ENCODE measurements at places on chromosomes 16 and 17.

- DNase-seq, result no peak
Observed at GRCh38 chr16:28283173-28283572, 9.2 kb upstream of the SBK1 start.

DNA sequence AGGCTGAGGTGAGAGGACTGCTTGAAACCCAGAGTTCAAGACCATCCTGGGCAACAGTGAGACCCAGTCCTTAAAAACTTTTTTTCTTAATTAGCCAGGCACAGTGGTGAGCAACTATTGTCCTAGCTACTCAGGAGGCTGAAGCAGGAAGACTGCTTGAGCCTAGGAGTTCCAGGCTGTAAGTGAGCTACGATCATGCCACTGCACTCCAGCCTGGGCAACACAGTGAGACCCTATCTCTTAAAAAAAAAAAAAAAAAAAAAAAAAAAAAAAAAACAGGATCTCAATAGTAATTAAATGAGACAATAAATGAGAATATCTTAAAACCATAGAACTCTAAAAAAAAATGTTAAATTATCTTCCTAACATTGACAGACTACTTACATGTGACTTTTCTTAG lies 14.3 kb downstream of the SMURF2 start:
- no peak for DNase-seq

- peak; percentile 19 for DNase-seq
Observed at GRCh38 chr16:67164599-67165061, at the start of gene HSF4. Gene HSF4, plus strand, starts transcription at chr16:67164745. Its CDS starts 67 bp downstream, at chr16:67164812.

DNA sequence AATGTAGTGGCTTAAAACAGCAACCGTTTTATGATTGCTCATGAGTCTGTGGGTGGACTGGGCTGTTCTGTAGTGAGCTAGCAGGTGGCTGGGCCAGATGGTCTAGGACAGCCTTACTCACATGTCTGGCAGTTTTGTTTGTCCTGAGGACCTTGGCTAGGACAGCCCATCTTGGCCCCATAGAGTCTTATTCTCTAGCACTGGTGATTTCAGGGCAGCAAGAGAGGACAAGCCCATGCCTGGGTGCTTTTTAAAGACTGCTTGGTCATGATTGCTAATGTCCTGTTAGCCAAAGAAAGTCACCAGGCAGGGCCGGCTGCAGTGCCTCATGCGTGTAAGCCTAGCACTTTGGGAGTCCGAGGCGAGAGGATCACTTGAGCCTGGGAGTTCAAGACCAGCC lies 139.8 kb downstream of the KATNIP start:
- DNase-seq, result no peak

- no peak for DNase-seq
Observed at GRCh38 chr16:89166696-89167424, 4.7 kb upstream of the CDH15 start.

- no peak for DNase-seq
Observed at GRCh38 chr17:81108220-81108619, 57.1 kb upstream of the PVALEF start.

DNA sequence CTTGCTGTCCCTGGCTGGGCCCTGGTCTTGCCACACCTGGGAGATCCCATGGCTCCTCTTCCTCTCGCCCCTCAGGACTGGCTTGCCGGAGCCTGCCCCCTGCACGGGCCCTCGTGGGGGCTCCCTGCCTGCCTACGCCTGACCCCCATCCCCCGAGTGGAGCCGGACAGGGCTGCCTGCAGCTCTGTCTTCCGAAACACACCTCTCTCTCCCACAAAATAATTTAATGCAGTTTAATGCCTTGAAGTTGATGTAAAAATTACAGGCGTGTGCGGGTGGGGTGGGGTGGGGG lies 22.4 kb upstream of the SLC38A10 start:
- DNase-seq, result no peak

GRCh38 chr16:20624205-20624604 lies 48.0 kb upstream of the ACSM2B start:
- no peak for DNase-seq

DNA sequence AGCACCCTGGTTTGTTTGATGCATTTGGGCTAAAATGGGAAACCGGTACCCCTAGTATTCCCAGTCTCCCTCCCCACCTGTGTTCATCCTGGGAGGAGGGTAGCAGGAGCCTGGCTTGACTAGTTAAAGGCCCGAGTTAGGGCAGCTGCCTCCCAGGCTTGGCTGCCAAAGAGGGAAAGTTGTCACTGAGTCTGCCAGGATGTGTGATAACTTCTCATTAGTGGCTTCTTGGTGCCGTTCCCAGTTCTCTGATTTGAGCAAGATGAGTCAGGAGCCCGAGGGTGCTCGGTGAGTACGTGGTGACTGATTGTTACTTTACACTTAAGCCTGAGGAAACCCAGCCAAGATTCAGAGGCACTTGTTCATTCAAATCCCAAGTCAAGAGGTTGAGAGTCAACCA lies 2.5 kb downstream of the KRT32 start:
- no peak for DNase-seq

DNA sequence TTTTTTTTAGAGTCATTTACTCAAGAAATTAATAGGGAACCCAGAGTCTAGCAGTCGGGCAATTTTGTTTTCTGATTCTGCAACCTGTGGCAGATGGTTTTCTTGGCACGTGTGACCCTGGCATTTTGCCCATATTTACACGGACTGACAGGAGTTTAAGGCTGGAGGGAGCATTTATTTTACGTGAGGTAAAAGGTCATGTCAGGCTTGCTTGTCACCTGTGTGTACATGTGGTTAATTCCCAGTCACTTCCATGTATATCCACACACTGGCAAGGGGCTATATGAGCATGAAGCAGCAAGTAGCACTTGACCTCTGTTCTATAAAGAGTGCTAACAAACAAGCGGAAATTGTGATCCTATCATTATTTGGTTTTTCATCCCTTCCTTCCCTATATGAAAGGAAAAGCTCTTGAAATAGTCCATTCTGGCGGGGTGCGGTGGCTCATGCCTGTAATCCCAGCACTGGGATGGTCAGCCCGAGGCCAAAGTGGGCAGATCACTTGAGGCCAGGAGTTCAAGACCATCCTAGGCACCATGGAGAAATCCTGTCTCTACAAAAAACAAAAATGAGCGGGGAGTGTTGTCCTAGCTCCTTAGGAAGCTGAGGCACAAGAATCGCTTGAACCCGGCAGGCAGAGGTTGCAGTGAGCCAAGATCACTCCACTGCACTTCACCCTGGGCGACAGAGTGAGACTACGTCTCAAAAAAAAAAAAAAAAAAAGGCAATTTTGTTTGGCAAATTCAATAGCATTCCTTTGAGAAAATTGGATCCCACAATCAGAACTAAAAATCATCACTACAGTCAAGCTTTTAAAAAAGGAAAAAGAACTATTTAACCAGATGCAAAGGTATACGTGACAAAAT lies 2.1 kb downstream of the SPAG9 start:
- peak; percentile 94 for DNase-seq

- DNase-seq, result no peak
Observed at GRCh38 chr16:50202926-50203624, 50.0 kb downstream of the TENT4B start.

- DNase-seq, result no peak
Observed at GRCh38 chr17:71735893-71736292, 384.9 kb upstream of the SOX9 start.

GRCh38 chr17:57899391-57899790 lies 49.5 kb upstream of the MRPS23 start:
- no peak for DNase-seq

DNA sequence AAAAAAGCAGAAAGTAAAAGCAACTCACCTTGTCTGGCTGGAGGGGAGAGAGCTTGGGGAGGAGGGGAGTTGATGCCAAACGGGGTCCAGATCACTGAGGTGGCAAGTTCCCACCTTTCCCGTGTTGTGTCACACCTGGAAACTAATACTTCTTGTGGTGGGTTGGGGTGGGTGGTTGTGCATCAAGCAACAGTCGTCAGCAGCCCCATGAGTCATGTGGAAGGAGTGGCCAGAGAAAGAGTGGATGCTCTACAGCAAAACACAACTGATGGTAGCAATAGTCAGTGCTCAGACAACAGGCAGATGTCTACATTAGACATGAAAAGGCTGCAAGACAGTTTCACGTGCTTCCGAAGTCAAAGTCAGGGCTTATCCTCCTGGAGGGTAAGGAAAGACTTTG lies 35.4 kb downstream of the ARSG start:
- DNase-seq, result no peak

- no peak for DNase-seq
Observed at GRCh38 chr17:78922816-78923498, 2.2 kb downstream of the TIMP2 start.

DNA sequence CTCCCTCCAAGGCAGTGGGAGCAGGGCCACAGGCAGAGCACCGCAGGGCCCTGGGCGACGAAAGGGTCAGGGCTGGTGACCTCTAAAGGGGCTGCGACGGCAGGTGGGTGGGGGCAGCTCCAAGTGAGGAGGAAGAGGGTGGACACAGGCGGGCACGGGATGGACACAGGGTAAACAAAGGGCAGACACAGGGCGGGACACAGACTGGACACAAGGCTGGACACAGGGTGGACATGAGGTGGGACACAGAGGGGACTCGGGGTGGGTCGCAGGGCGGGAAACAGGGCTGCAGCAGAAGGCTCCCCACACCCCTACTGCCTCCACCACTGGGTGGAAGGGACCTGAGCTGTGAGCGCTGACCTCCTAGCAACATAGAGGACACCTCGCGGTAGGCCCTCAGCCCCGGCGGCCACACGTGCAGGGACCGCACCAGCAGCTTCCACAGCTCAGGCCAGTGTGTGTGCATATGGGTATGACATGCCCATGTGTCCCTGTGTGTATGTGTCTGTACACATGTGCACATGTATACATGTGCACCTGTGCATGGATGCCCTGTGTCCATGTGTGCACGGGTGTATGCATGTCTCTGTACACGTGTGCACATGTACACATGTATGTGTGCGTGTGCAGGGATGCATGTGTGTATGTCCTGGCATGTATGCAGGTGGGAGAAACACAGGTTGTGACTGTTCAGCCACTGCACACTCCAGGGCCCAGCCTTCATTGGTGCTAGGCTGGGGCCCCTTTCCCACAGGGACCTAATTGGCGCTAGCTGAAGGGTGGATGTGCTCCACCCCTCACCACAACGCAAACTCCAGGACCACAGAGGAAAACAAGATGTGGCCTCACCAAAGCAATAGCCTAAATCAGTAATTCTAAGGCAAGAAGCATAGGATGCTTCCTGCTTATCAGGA lies 7.6 kb downstream of the LMF1 start:
- DNase-seq, result no peak

DNA sequence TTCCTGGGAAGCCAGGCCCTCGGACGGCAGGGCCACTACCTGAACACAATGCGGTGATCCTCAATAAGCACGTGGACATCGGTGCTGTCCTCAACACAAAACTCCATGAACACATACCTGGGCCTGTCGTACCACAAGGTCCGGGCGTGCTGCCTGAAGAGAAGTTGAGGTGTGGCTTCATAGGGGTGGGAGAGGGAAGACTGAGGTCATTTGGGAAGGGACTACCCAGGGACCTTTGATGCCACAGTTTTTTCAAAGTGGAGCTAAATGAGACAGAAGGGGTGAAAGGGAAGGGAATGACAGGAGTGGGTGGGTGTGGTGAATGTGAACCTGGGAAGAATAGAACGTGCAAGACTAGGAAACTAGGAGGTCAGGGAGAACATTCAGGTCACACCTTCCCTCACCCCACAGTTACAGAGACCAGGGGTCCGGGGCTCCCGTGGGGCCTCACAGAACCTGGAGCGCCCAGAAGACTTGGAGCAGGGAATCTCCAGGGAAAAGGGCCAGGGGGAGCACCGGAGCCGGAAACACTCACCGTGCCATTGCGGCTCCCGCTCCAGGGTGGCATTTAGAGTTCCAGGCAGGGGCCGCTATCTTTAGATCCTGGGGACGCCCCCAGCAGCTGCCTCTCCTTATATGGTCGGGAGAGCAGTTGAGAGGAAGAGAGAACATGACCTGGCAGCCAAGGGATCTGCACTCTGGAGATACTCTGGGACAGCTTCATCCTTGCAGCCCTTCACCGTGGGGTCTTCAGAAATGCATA lies at the start of gene PTGES3L:
Gene PTGES3L (minus strand): TSS at position 570 of the 763 bp plus-strand sequence. CDS start 27 bp downstream, at position 543.
- DNase-seq, result peak; percentile 83

DNA sequence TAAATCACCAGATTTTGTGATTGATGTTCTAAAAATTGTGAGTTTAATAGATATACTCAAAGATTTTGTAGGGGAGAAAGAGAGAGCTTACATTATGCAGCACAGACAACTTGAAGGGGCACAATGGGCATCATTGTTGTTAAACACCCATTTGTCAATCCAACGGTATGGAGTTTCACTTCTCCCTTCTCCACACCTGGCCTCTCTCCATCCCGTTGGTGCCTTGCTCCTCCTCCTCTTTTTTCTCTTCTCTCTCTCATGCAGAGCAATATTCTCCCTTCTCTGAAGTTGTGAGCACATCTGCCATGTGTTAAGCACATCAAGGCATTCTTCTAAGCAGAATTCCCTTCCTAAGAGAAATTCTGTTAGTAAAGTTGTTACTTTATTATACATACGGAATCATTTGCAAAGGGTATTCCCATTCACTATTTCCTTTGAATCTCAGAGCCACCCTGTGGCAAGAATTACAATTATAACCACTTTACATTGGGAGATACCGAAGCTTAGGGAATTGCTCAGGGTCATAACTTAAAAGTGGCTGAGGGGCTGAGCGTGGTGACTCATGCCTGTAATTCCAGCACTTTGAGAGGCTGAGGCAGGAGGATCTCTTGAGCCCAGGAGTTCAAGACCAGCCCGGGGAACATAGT lies 40.5 kb upstream of the SKAP1 start:
- no peak for DNase-seq

DNA sequence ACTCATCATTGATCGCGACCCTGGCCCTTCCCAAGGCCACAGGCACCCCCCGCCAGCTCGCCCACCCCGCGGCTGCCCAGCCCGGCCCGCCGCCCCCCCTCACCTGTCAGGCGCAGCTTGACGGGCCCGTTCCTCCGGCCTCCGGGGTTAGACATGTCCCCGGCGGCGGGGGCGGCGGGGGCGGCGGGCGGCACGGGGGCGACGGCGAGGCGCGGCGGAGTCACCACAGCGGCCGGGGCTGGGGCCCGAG lies 456 bp downstream of the SMURF2 start:
- DNase-seq, result no peak

GRCh38 chr16:78667675-78668074 lies 568.2 kb downstream of the WWOX start:
- DNase-seq, result no peak

GRCh38 chr17:205148-205669 lies 23.8 kb upstream of the DOC2B start:
- DNase-seq, result no peak

DNA sequence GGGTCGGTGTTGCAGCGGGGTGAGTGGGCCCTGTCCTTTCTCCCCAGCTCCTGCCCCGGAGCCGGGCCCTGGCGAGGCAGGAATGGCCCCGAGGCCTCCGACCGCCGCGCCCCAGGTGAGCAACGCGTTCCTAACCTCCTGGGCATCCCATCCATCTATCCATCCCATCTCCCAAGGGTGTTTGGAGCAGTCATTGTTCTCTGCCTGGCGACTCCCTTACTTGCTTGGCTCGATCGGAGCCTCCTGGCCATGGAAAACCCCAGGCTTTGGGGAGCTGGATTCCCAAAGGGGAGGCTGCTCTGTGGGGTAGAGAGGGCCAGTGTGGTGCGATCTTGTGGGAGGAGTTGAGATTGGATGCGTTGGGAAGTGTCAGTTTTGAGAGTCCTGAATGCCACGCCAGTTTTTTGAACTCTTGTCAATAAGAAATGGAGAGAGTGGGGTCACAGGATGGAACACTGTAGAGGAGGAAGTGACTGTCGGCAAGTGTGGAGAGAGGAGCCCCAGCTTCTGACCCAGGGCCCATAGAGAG lies 684 bp downstream of the ZFP90 start:
- no peak for DNase-seq

- no peak for DNase-seq
Observed at GRCh38 chr16:75382611-75383010, 50.7 kb downstream of the CFDP1 start.

All from NCI-H2081 (cell line).